Activated CD4-positive, alpha-beta T cell treated with anti-CD3 and anti-CD28 coated beads for 4 hours (primary cell): ENCODE measurements at places on chromosomes 7 and 10.

GRCh38 chr10:102485093-102485784 is 17.3 kb downstream of the ACTR1A start:
- DNase-seq = no peak

- no peak for DNase-seq
Measured at GRCh38 chr10:24982319-24983112, 30.1 kb upstream of the PRTFDC1 start.

DNA sequence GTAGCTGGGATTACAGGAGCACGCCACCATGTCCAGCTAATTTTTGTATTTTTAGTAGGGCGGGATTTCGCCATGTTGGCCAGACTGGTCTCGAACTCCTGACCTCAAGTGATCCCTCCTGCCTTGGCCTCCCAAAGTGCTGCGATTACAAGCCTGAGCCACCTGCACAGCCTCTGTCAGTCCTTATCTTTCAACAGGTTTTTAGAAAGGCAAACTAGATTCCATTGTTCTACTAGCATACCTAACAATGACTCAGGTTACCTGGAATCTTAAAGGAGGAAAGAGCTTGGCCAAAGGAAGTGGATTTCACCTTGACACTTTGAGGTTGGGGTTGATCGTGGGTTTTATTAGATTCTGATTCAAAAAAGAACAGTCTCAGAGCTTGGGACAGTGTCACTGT is 3.2 kb downstream of the ABCC2 start:
- DNase-seq = no peak

GRCh38 chr10:109159351-109159750 is 764.0 kb downstream of the XPNPEP1 start:
- no peak for DNase-seq

DNA sequence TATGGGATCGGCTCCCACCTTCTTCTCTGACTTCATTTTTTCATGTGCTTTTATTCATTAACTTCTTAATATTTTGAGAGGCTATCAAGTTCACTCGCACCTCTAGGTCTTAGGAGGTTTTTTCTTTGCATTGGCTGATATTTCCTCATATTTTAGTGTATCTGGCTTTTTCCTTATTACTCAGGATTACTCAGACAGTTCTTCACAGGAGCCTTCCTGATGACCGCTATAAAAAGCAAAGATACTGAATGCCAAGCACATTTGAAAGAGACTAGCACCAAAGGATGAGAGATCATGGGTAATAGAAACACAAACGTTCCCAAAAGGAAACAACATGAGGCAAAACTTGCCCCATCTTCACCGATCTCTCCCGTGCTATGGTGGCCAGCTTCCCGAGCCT is 409.2 kb upstream of the KLF6 start:
- DNase-seq = no peak

GRCh38 chr10:98563811-98564210 is 117.1 kb upstream of the HPS1 start:
- no peak for DNase-seq

GRCh38 chr7:116953906-116954838 is 871 bp downstream of the ST7 start:
- DNase-seq = peak; percentile 14

- no peak for DNase-seq
Measured at GRCh38 chr10:127921753-127922145, 14.8 kb downstream of the PTPRE start.

GRCh38 chr10:64036321-64036930 is 515.2 kb downstream of the REEP3 start:
- DNase-seq = no peak
